ENCODE measurements at places on chromosomes 12 and 14.

DNA sequence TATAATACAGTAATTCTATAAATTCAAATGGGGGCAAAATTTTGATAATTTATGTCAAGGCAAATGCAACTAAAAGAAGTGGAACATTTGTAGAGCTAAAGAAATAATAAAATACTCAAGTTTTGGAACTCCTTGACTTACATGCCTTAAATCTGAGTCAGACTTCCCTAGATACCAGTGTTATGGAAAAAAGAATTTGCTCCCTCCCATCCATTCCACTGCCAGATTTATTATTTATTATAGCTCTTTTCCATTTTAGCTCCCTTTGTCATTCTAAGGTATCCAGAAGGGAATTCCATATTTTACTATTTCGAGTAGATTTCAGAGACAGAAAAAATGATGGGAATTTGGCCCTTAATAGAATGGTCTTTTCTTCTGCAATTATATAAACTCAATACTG is 44.0 kb downstream of the RHOJ start:
- DNase-seq, result no peak

DNA sequence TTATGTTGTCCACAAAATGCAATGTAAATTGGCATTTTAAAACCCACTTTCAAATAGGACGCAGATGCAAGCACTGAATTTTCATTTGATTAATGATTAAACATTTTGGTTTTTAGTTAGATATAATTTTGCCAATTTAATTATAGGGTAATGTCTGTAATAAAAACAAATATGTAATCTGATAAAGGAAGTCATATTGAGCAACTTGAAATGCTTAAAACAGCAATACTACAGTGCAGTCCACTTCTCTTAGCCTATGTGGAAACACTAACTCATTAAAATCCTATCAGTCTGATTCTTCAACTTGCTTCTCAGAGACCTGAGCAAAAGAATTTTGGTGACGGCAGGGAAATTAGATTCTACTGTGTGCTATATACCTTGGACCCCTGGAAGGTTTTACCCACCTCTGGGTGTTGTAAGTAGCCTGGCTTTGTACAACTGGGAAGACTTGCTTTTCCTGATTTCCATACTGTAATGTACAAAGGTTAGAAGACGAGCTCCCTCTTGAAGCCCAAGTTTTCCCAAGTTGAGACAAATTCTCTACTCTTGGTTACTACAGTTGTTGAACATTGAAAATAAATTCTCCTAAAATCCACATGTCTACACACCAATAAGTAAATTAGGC is 4.1 kb downstream of the TRHDE start:
- DNase-seq, result no peak

DNA sequence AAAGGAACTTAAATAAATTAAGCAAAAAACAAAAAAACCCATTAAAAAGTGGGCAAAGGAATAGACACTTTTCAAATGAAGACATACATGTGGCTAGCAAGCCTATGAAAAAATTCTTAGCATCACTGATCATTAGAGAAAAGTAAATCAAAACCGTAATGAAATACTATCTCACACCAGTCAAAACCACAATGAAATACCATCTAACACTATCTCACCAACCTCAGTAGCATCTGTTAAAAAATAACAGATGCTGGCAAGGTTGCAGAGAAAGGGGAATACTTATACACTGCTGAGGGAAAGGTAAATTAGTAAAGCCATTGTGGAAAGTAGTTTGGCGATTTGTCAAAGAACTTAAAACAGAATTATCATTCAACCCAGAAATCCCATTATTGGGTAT is 381.1 kb downstream of the FLRT2 start:
- DNase-seq, result no peak

DNA sequence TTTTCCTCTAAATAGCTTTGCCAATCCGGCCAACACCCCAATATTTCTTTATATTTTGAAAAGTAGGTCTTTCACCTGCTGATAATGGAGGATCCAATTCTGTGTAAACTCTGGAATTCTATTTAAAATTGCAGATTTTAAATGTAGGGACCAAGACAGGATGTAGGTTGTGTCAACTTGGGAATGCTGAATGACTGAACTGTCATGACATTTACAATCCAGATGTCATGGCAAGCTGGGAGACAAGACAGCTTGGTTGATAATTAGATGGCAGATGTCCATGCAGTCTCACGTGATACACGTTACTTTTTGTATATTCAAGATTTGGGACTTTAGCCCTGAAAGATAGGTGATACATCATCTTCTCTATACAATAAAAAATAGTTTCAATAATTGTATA is 477.2 kb downstream of the DIO2 start:
- DNase-seq, result no peak

- DNase-seq, result peak; percentile 60
Observed at GRCh38 chr14:92951912-92952471, 29.0 kb downstream of the CHGA start.

GRCh38 chr12:76186131-76186906 is 101.8 kb upstream of the NAP1L1 start:
- DNase-seq, result peak; percentile 38
